Activated T-helper 9 cell treated with anti-CD3 and anti-CD28 coated beads, Interleukin-2, amount 50 U/mL, for 16 hours (primary cell): ENCODE measurements at places on chromosomes 2 and 18.

GRCh38 chr2:142857256-142858164 lies 20.0 kb upstream of the KYNU start:
- no peak for DNase-seq

GRCh38 chr2:52703004-52703403 lies 1064.6 kb upstream of the CHAC2 start:
- no peak for DNase-seq

GRCh38 chr18:47669815-47670214 lies 260.6 kb downstream of the SMAD2 start:
- no peak for DNase-seq

DNA sequence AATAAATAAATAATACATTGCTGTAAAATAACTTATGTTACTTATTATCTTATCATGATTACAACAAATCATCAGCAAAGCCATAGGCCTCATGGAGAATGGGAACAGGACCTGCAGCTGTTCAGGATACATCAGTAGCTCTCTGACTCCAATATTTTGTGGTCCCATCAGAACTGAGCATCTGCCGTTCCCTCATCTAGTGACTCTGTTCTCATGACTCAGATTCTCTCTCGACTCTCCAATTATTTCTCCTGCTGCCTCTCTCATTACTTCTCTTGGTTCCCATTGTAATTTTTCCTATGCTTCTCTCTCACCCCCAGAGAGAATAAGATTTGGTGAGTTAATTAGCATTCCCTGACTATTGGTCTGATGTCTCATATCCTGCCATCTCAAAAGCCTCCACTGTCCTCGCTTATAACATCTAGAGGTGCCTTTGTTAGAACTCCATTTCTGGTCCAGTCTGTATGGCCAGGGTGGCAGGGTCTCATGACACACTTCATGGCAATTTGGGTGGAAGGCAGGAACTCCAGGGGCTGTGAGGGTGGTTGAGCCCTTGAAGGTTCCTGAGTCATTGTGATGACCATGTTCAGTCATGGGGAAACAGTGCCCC lies 78.0 kb upstream of the TANC1 start:
- no peak for DNase-seq

DNA sequence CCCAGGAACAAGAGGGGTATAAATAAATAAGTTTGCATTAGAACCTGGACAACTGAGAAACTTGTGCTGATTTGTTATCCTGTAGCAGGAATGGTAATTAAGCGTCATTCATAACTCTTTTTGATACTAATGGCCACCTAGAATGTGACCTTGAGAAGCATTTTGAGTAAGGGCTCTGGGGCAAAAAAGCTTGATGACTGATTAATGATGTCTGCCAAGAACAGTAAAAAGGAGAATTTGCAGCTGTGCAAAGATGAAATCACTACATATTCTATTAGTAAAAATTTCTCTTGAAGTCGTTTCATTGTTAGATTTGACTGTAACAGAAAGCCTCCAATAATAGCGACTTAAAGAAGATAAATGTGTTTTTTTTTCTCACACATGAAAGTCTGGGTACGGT lies 157.7 kb downstream of the PRKCE start:
- DNase-seq: no peak

- DNase-seq: no peak
Observed at GRCh38 chr18:73947180-73947921, 200.3 kb downstream of the FBXO15 start.

- no peak for DNase-seq
Observed at GRCh38 chr2:11775384-11775783, 29.0 kb downstream of the LPIN1 start.
